ENCODE measurements at places on chromosomes 3 and 15.

DNA sequence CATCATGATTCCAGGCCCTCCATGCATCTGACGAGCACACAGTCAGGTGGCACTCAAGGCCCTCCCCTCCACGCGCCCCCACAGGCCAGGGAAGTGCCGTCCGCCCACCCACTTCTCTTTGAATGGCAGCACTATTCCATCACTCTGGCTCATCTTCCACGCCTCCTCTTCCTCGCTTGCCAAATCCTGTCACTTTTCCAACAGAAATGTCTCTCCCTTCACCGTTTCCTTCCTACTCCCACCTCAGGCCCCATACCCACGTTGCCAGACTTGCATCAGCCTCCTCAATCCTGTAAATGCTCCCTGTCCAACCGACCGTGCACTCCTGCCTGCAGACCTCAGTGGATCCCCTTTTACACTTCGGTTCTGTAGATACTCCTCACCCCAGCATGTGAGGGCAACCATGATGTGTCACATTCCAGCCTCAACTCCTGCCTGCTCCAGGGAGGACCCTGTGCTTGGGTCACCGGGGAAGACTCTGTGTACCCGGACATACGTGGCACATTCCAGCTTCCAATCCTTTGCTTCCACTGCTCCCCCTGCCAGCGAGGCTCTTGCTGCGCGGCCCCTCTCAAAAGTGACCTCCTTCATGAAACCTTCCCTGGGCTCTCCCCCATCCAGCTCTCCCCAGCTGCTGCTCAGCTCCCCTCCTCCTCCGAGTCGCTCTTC is 29.6 kb downstream of the ADCY5 start:
- no peak for DNase-seq

- no peak for DNase-seq
Observed at GRCh38 chr15:73048624-73049295, 3.5 kb upstream of the NEO1 start.

DNA sequence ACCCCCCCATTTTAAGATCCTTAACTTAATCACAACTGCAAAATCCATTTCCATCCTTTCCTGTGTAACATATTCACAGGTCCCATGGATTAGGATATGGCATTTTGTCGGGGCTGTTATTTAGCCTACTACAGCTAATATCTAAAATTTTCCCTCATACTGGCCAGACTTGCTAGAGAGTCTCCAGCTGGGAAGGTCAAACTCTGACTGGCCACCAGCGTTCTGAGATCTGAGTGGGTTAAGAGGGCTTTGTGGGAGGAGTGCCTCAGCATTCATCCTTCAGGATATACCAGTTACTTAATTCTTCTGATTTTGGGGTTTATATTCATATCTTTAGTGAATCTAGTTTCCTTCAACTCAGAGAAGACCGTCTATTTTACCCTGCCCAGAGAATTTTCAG is 17.7 kb downstream of the TM4SF18 start:
- no peak for DNase-seq

GRCh38 chr15:67941648-67942310 is 101.9 kb upstream of the RNU6-1 start:
- no peak for DNase-seq

- no peak for DNase-seq
Observed at GRCh38 chr15:96264351-96264798, 66.1 kb upstream of the NR2F2 start.

DNA sequence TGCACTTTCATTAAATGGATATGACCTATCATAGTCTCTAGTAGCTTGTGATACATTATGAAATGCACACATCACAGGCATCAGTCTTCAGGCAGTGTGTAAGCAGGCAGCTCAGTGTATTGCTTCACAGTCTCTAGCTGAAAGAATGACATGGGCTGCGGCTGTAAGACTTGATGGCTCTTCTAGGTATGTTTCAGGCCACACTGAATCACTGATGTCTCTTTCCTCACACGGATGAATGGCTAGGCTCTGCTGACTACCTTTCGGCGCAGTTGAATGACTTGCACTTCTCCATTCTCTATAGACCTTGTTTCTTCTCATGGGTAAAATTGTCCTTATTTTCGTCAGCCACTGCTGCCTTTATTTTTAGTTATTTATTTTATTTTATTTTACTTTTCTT is 15.4 kb downstream of the APH1B start:
- DNase-seq, result no peak

- no peak for DNase-seq
Observed at GRCh38 chr3:13866041-13866965, 13.6 kb downstream of the WNT7A start.

DNA sequence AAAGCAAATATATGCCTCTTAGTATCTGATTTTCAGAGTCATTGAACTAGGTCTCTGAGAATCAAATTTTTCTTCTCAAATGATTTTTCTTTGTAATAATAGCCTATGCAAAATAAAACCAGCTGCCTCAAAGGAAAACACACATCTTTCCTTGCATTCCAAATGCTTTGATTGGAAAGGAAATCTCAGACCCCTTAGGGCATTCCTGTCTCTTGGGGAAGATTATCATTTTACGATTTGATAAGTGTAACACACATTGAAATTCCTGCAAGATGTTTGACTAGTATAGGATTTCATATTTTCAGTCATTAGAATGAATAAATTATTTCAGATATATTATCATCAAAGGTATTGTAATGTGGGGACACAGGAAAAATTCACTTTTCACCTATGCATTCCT is 244.8 kb downstream of the EPHA6 start:
- DNase-seq, result no peak

GRCh38 chr15:100672959-100673358 is 70.6 kb downstream of the ASB7 start:
- no peak for DNase-seq

DNA sequence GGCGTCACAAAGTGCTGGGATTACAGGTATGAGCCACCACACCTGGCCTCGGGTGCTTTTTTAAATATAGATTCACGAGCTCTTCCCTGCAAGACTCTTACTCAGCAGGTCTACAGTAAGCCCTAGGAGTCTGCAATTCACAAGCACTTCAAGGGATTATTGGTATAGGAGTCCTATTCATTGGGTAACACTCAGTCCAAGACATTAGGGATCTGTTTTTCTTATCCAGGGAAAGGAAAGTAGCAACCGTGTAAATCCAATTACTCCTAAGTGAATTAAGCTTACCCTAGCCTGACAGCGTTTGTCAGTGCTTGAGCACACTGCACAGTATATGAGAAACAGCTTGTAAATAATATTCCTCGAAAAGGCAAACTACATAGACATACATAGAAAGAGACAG is 109.9 kb downstream of the SENP2 start:
- no peak for DNase-seq

All from stromal cell of bone marrow (primary cell).